Activated CD4-positive, alpha-beta T cell treated with anti-CD3 and anti-CD28 coated beads, Interleukin-2, amount 10 ng/mL, durations not matched to agents 24 days and 14 days (primary cell): ENCODE measurements at places on chromosomes 12 and 14.

DNA sequence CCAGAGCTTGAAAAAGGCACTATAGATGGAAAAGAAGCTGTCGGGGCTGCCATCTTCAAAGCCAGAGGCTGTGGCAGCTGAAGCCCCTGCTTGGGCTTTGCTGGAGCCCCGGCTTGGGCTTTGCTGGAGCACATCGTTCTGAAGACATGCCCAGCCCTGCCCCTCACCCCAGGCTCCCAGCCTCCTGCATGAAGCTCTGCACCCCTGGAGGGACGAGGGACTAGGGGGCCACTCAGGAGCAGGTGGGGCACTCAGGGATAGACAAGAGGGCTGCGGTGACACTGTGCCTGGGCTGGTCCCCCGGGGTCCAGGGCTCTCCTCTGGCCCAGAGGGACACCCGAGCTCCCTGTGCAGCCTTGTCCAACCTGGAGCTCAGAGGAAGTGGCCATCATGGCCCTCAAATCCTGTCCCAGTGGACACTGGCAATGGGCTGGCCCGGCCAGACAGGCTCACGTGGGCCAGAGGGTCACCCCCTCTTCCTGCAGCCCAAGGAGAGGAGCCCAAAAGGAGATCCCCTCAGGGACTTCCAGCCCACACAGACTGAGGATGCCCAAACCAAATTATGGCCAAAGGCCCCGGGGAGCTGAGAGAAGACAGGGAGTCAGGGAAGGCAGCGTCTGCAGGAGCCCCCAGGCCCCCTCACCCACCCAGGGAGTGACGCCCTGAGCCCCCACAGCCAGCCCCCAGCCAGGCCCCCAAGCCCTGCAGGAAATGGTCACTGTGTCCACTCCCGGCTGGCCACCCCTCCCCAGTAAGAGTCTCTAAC is 23.1 kb upstream of the C14orf180 start:
- DNase-seq, result no peak

- DNase-seq, result no peak
These were observed 82.9 kb downstream of the ARF6 start for GRCh38 chr14:49975799-49976198.

DNA sequence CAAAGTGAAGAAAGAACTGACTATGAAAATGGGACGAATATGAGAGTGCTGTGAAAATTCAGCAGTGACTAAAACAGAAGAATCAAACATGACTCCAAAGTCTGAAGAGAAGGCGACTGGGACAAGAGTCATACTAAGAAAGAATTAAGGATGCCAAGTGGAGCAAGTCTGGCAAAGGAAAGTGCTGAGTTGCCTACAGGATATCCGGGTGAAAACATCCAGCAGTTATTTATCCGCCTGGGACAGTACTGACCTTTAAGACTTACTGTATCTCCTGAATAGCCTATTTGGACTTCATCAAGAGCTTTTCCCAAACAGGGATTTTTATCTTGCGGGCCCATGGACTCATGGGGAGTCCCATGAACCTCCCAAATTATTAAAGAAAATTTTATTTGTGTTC is 41.1 kb downstream of the KICS2 start:
- DNase-seq, result no peak

DNA sequence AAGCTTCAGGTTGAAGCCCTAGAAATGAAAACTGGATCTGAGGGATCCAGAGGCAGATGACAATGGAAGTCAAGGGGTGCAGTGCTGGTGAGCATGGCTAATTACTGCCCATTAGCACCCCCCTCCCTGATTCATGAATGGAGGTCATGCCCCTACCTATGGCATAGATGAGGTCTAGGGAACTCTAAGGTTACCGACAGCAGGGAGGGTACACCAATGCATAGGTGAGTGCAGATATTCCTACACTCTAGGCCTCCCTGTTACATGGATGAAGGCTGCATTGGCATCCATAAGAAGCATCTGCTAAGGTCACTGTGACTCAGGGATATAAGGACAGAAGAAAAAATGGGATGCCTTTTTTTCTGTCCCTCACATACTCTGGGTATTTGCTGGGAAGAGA is 147.3 kb downstream of the CCDC59 start:
- DNase-seq, result no peak

GRCh38 chr12:74515849-74516248 is 21.8 kb upstream of the ATXN7L3B start:
- DNase-seq, result no peak
